ENCODE measurements at places on chromosomes 16 and 17.

DNA sequence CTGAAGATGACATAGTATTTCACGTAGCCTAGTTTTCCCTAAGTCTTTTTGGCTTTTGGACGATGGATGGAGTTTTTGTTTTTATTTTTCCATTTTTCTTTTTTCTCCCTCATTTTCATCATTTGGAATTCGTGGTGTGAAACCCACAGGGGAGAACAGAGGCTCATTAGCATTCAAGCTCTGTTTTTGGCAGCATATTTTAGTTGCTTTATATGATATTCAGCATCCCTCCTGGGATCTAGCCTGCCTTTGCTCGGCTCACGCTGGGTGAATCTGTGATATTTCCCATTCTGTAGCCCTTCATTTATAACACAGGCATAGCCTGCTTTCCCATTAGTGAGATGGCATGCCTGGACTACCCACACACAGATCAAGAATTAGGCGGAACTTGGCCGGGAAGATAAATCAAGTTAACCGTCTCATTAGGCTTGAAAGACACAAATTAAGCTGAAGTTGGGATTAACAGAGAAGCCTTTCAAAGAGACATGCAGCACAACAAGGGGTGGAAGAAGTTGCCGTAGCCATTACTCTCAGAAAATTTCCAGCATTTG, 20.1 kb upstream of the CLEC19A start:
- no peak for DNase-seq

- DNase-seq, result no peak
Observed at GRCh38 chr16:19613834-19614233, 58.3 kb downstream of the VPS35L start.

DNA sequence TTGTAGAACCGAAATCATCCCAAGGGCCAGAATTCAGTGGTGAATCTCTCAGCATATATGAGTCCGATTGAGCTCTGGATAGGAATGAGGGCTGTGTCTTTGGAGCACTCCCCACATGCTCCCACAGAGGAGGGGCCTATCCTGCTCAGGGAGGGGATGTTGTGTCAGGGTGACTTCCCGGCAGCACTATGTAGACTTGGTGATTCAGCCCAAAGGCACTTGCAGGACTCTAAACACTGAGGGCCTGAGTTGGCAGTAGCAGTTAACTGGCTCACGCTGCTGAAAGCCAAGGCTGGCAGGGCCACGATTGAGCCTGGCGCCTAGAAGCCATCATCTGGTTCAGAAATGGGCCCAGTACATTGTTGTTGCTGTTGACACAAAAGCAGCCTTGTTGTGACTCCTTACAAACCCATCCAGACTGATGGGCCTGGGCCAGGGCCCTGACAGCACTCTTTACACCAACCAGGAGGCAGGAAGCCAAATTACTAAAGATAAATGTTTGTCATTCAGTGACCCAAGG, 31.9 kb downstream of the NMT1 start:
- DNase-seq, result no peak

DNA sequence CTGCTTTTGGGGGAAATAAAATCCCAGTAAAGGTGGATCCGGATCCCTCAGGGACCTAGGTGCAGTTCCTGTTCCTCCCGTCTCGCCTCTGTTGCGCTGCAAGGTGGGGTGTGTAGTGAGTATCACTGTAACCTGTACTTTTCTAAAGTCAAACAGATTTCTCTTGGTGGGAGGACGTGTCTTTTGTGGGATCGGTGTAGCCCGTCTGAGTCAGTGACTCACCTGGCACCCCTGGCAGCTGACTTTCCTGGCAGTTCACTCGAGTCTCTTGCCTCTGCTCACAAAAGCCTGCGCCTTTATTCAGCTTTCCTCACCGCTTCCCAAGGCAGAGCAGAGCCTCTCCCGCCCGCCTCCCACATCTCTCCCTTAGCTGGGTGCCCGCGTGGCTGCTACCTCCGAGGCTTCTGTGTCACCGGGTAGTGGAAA, 85.7 kb downstream of the CMIP start:
- no peak for DNase-seq

DNA sequence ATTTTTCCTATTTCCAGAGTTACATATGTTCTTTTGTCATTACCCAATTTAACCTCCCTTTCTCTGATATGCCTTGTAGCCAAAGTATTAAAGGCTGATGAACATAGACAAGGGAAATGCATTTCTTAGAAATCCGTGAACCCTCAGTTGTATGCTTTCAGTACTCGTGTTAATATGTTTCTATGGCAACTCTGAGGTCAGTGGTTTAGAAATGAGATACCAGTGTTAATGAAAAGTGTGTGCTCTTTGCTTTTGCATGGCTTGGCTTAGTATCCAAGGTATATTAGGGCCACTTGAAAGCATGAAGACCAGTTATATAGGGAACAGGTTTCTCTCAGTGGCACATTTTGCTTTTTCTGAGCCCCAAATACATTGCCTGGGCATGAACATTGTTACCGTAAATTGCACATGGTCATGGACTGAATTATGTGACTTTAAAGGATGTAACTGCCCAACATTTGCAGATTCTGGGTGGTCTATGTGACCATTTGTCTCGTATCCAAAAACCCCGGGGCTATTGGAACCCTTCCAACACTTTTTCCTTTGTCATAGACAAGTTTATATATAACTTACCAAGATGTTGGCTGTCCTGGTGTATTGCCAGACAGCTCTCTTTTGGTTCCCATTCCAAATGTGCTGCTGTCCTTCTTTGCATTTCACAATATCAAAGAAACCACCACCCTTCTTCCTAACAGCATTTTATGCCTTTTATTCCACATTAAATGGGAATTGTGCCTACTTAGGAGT, 17.5 kb downstream of the ABHD15 start:
- DNase-seq, result no peak

DNA sequence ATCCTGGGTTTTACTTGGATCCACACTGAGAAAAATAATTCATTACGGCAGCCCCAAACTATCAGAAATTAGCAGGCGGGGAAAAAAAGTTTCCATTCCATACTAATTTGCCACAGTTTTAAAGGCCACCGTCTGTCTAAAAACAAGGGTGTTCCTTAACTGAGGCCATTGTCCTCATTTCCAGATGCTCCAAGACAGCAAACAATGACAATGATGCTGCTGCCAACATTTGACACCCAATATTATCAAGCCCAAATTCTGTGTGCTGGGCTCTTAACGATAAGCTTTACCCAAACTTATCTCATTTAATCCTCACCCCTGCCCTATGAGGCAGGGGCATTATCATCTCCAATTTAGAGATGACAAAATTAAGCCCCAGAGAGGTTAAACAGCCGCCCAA, 26.3 kb downstream of the CUEDC1 start:
- no peak for DNase-seq

GRCh38 chr17:14318918-14319205, 18.0 kb downstream of the HS3ST3B1 start:
- no peak for DNase-seq
